CD4-positive, alpha-beta T cell treated with Interleukin-6 at 100 ng/mL for 8 hours (primary cell): ENCODE measurements at places on chromosomes 5 and 9.

DNA sequence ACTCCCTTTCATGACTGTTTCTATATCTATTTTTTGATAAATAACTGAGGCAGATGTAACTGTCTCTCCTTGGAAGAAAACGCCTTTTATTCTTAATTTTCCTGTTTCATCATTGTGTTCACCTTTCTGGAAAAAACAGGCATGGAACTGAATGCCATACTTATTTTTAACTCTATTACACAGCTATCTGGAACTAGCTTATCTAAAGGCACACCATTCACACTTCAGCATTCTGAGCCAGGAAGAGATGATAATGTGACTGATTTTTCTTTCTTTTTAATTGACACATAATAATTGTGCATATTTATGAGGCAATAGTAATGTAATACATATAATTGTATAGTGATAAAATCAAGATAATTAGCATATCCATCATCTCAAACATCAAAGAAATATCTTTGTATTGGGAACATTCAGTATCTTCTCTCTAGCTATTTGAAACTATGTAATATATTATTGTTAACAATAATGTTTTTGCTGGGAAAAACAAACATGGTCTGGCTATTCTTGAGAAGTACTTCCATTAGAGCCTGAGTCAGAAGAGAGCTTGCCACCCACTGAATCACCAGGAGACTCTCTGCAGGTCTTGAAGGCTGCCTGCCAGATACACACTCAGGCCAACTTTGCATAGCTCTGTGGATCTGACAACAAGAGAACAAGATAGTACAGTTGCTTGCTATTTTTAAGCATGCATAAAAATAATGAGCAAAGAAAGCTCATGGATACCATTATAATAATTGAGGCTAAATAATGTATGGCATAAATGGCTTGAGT is 501.0 kb upstream of the EDIL3 start:
- no peak for DNase-seq

GRCh38 chr5:23506329-23507236 is 826 bp upstream of the PRDM9 start:
- no peak for DNase-seq

DNA sequence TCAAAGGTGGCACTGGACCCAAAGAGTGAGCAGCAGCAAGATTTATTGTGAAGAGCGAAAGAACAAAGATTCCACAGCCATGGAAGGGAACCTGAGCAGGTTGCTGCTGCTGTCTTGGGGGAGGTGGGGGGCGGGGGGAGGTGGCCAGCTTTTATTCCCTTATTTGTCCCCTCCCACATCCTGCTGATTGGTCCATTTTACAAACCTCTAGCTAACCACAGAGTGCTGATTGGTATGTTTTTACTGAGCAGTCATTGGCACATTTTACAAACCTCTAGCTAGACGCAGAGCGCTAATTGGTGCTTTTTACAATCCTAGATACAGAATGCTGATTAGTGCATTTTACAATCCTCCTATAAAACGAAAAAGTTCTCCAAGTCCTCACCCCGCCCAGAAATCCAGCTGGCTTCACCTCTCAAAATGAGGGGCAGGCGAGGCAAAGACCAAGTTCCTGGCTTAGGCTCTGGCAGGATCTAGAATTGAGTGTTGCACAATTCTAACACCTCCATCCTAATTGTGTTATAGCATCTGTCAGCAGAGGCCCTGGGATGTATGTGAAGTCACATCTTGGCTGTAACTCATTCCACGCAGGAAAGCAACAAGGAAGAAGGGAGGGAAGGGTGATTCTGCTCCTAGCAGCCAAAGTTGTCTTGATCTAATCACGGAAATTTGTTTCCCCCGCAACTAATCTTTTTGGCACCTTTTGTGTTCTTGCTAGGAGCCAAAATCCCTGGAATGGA is 34.3 kb downstream of the ROR2 start:
- DNase-seq = no peak

GRCh38 chr9:14031060-14031414 is 282.9 kb downstream of the NFIB start:
- no peak for DNase-seq

- no peak for DNase-seq
Measured at GRCh38 chr5:151476016-151476415, 28.6 kb downstream of the SLC36A1 start.

GRCh38 chr5:80246001-80246758 is 9.7 kb downstream of the SERINC5 start:
- no peak for DNase-seq

DNA sequence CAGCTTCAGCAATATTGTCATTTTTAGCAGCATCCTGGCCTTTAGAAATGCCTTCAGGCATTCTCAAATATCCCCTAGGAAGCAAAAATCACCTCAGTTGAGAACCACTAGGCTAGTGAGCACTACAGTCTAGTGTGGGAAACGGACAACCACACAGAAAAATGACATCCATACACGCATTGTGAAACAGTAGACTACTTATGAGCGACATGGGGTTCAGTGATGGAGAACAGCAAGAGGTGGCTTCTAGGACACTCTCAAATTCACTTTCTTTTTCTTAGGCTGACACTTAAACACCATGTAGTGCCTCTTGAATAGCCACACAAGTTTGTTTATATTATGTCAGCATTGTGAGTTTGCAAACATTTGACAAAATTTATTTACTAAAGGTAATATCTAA is 203.0 kb downstream of the KDM4C start:
- no peak for DNase-seq

GRCh38 chr5:58076483-58077257 is 383.2 kb downstream of the PLK2 start:
- DNase-seq = no peak

GRCh38 chr5:68222310-68222709 is 6.8 kb downstream of the PIK3R1 start:
- no peak for DNase-seq

- DNase-seq = no peak
Measured at GRCh38 chr9:37796232-37796631, 4.4 kb upstream of the DCAF10 start.

GRCh38 chr9:92934321-92934720 is 13.0 kb upstream of the FGD3 start:
- no peak for DNase-seq

DNA sequence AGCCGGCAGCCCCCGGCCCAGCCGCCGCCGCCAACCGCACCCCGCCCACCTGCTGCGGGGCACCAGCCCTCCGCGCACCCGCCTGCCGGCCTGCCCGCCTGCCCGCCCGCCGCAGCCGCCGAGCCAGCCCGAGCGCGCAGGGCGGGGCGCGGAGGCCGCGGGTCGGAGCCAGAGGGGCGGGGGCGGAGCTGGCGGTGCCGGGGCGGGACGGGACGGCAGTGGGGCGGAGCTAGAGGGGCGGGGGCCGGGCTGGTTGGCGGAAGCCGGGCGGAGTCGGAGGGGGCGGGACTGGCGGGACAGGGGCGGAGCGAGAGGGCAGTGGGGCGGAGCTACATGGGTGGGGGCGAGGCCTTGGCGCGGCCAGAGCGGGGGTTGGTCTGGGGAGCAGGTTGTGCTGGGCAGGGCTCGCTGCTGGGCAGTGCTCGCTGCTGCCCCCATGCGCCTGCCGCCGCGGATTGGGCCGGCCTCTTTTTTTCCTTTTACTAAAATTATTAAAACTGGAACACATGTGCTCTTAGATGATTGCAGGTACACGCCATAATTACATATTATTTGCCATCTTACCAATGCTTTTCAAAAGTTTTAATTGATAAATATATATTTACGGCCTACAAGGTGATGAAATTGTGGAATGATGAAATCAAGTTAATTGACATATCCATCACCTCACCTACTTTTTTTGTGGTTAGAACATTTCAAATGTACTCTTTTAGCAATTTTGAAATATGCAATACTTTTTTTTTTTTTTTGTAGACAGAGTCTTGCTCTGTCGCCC is at the start of gene SH3GLB2:
SH3GLB2 (minus strand) TSS at position 140 of the 775 bp plus-strand sequence. CDS start 177 bp downstream, outside the sequence.
- DNase-seq = peak; percentile 92

GRCh38 chr9:123599781-123600180 is 243.8 kb downstream of the CRB2 start:
- DNase-seq = no peak

GRCh38 chr9:69976152-69976551 is 67.5 kb upstream of the MAMDC2 start:
- DNase-seq = no peak

GRCh38 chr5:74149395-74149794 is 491.1 kb downstream of the ENC1 start:
- DNase-seq = no peak

DNA sequence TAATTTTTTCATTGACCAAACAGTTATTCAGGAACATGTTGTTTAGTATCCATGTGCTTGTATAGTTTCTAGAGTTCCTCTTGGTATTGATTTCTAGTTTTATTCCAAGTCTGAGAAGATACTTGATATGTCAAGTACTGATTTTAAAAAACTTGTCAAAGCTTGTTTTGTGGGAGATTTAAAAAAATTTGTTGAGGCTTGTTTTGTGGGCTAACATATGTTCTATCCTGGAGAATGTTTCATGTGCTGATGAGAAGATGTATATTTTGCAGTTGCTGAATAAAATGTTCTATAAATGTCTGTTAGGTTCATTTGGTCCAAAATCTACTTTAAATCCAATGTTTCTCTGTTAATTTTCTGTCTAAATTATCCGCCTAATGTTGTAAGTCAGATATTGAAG is 1065.1 kb upstream of the WWC1 start:
- DNase-seq = no peak

GRCh38 chr9:108845507-108845906 is 10.3 kb downstream of the ACTL7B start:
- DNase-seq = no peak

GRCh38 chr9:36018891-36019720 is 17.6 kb upstream of the RECK start:
- DNase-seq = no peak

- DNase-seq = no peak
Measured at GRCh38 chr9:117545846-117546245, 131.0 kb upstream of the ASTN2 start.

DNA sequence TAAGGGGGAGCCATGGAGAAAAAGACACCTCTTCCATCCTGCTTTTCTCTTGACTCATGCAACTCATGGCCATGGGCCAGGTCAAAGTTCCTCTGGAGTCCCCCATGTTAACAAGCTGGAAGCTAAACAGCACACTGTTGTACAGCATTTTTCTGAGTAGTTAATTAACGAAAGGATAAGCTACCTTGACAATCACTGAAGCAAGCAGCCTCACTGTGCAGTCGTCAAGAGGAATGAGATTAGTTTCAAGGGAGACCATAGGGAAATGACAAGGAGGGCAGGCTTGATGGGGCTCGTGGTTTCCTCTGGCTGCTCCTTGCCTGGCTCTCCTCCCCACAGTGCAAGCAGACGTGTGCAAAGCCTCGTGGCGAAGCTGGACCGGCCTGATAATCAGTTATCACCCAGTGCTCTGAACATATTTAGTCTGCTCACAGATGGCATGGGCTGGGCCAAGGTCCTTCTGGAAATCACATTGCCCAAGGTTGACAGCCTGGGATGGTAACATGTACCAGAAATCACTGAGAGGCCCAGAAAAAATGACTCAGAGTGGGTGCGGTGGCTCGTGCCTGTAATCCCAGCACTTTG is 209.5 kb downstream of the SLIT3 start:
- DNase-seq = no peak

DNA sequence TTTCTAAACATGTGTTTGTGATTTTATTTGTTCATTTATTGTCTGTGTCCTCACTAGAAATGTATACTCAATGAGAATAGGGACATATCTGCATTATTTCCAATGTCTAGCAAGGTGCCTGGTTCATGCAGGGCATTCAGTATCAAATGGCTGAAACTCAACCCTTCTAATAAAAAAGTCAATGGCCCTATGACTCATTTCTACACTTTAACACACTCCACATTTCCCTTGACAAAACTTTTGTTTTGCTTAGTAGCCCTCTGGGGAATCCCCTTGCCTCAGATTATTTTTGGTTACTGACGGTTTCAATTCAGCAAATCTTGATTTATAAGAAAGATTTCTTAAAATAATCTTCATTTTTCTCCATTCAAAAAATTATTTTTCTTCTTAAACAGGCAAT is 206.0 kb upstream of the DMRTA1 start:
- no peak for DNase-seq

GRCh38 chr5:65668696-65669095 is 43.9 kb downstream of the SHLD3 start:
- no peak for DNase-seq

DNA sequence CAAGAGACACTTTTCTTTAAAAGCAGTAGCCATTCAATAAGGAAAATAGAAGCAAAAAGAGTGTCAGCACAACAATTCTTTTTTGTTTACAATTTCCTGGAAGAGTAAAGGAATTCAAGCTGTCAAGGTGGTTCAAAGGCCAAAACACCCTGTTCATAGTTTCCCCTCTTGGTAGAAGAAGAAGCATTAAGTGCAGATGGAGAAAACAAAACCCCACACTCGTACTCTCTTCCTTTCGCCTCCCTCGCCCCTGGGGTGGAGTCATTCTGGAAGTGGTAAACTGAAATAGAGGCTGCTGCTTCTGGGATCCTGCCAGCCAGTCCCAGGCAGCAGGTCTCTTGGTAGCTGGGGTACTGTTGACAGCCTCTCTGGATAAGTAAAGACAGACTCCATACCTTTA is 105.0 kb downstream of the ANKRD55 start:
- DNase-seq = peak; percentile 39

- no peak for DNase-seq
Measured at GRCh38 chr5:172211676-172212075, 17.7 kb downstream of the EFCAB9 start.

- peak; percentile 41 for DNase-seq
Measured at GRCh38 chr5:176578391-176578808, 29.3 kb downstream of the CDHR2 start.

GRCh38 chr5:88736494-88736893 is 146.5 kb downstream of the MEF2C start:
- no peak for DNase-seq

DNA sequence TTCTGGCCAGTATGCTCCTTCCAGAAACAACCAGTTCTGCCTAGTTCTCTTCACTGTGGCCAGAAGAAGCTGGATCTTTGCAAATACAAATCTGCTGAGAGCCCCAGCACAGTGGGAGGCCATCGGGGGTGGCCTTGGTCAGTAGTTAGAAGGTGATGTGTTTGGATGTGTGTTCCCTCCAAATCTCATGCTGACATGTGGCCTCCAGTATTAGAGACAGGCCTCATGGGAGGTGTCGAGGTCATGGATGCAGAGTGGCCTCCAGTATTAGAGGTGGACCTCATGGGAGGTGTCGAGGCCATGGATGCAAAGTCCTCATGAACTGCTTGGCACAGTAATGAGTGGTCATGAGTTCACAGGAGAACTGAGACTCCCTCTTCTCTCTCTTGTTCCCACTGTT is 7.6 kb upstream of the IRX2 start:
- no peak for DNase-seq

DNA sequence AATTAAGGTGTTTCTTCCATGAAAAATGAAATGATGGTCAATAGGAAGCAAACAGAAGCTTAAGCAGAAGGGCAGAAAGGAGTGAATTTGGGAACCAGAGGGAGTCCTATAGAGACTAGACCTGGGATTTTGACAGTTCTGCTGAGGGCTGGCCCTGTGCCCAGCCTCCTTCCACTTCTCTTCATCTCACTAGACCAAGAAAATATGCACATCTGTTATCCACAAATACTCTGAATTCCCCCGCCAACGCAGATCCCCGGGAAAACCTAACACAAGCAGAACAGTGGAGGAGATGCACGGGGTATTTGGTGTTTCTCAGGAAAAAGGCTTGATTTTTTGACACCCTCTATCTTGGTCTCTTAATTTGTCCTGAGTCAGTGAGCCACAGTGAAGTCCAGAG is 22.7 kb downstream of the GRIA1 start:
- no peak for DNase-seq
